Naive thymus-derived CD8-positive, alpha-beta T cell (primary cell): ENCODE measurements at places on chromosomes 5 and 9. TPM values are rescaled to one million over a fixed set of nuclear protein-coding genes. Genes with fewer than 3 reads are reported as not detected.

Gene TIMD4
- polyA plus RNA-seq, result 1.1 TPM

Gene MRPS27
- polyA plus RNA-seq, result 36.0 TPM

Gene RAB3C
- polyA plus RNA-seq, result not detected

Gene NCBP1
- 19.7 TPM for polyA plus RNA-seq

Gene CLPTM1L
- polyA plus RNA-seq, result 49.7 TPM

Gene CDHR2
- not detected for polyA plus RNA-seq
